ENCODE measurements at places on chromosomes 12 and 14.

DNA sequence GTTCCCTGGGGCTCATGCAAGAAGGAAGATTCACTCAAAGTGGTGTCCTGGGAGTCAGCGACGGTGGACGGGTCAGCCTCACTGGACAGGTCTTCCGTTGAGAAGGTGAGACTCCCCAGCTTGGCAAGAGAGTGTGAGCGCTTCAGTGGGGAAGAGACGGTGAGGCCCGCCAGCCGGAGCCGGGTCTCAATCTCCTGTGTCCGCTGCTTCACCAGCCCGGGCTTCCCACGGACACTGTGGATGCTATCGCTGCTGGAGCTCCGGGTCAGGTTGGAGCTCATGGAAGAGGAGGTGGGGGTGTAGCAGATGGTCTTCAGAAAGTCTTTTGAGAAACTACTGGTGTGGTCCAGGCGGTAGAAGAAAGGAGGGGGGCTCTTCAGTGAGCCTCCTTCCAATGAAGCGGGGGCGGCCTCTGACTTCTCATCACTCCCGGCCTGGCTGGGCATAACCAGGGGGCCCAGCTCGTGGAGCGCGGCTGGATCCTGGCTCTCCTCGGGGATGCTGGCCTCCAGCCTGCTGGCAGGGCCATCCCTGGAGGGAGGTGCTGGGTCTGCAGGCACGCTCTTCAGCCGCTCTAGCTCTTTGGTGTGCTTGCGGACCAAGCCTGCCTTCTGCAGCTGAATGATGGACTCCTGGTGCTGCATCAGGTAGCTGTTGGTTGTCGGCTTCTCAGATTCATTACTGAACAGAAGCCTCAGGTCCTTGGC, 56.9 kb upstream of the CORO1C start:
- DNase-seq: no peak

DNA sequence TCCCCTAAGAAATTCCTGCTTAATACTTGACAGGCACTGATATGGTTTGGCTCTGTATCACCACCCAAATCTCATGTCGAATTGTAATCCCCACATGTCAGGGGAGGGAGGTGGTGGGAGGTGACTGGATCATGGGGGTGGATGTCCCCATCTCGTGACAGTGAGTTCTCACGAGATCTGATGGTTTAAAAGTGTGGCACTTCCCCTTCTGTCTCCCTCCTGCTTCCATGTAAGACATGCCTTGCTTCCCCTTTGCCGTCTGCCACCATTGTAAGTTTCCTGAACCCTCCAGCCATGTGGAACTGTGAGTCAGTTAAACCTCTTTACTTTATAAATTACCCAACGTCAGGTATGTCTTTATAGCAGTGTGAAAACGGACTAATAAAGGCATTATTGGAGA, 198.0 kb downstream of the FOXN3 start:
- DNase-seq: no peak

DNA sequence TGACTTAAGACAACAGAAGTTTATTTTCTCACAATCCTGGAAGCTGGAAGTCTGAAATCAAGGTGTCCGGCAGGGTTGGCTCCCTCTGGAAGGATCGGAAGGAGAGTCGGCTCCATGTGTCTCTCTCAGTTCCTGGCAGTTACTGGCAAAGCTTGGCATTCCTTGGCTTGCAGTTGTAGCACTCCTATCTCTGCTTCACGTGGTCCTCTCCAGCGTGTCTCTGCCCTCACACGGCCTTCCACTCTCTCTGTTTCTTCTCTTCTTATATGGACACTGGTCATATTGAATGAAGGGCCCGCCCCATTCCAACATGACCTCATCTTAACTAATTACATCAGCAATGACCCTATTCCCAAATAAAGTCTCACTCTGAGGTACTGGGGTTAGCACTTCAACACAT, 60.1 kb upstream of the TUNAR start:
- no peak for DNase-seq

- no peak for DNase-seq
Observed at GRCh38 chr12:71236133-71236660, 78.4 kb upstream of the TSPAN8 start.

DNA sequence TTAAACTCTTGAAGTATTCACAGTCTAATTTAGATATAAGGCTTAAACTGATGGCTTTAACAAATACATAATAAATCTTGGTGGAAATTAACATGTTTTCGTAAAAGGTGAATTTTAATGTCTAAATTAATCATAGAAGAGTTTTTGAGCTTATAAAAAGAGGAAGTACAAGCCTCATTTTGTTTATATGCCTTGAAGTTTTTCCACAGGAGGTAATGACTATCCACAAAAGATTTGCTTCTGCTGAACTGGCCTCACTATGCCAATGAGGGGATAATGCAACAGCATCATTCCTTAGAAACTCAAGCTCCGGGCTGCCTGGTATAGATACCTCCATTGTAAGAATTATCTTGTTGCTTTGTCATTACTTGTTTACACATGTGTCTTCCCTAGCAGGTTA, 175.6 kb downstream of the DUSP6 start:
- DNase-seq: no peak

DNA sequence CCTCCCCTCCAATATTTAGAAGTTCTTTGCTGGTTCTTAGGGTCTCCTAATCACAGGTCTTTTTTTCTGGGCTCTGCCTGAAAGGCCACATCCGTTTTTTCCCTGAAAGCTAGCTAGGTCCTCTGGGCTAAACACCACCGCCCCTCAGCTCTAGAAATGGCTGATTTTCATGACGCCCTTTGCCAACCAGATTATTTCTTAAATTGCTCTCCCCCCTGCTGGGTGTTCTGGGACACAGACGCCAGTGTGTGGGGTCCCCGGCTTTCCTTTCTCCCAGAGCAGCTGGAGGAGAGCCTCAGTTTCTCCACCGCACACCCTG, 45.3 kb upstream of the ATP23 start:
- peak; percentile 36 for DNase-seq

- DNase-seq: no peak
Observed at GRCh38 chr12:95321516-95322246, 104.1 kb downstream of the VEZT start.

DNA sequence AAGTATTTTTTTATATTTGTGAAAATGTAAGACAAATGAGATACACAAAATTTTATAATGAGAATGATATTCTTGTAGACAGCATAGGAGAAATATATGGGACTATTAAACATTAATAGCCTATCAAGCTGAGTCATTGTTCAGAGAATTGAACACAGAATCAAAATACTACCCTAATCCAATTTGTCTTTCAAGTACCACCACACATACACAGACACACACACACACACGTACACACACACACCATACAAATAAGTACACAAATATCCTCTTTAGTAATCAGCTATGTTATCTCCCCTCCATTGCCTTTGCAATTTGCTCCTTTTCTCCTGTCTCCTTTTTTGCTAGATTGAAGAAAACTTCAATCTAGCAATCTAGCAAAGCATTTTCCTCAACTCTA, 499.3 kb downstream of the FOXG1 start:
- no peak for DNase-seq

All from astrocyte of the spinal cord (primary cell).